Natural killer cell (primary cell): ENCODE measurements at places on chromosomes 7 and 10. TPM values are rescaled to one million over a fixed set of nuclear protein-coding genes. Genes with fewer than 3 reads are reported as not detected.

DNA sequence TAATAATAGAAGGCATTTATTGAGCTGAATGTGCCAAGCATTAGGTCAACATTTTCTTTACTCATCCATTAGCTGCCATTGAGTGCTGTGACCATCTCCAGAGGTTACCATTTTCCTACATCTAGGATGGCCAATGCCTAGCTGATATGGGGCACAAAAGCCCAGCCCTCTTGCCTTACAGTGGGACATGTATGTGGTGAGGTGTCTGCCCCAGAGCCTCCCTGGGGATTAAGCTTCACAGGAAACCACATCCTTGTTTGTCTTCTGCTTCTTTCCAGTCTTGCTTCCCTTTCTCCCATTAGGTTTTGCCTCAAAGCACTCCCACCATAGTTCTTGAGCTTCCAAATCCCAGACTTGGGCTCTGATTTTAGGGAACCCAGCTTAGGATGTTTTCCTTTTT lies 258.7 kb downstream of the SORCS3 start:
- no peak overlapping the region for H3K27ac ChIP-seq
- DNase-seq, result no peak
- H3K27me3 ChIP-seq, result no peaks in the 10 kb centered on the region
- H3K4me1 ChIP-seq, result no peaks in the 10 kb centered on the region

The WDFY4 gene
- total RNA-seq, result 3.5 TPM

The MYPN gene
- not detected for total RNA-seq

GRCh38 chr10:101047961-101048892 lies 13.6 kb upstream of the KAZALD1 start:
- H3K4me3 ChIP-seq, result no peak overlapping the region
- no peak for DNase-seq
- H3K36me3 ChIP-seq, result no peaks in the 10 kb centered on the region
- H3K27ac ChIP-seq, result no peak overlapping the region
- H3K4me1 ChIP-seq, result peaks cover 13% of the 10 kb centered on the region

DNA sequence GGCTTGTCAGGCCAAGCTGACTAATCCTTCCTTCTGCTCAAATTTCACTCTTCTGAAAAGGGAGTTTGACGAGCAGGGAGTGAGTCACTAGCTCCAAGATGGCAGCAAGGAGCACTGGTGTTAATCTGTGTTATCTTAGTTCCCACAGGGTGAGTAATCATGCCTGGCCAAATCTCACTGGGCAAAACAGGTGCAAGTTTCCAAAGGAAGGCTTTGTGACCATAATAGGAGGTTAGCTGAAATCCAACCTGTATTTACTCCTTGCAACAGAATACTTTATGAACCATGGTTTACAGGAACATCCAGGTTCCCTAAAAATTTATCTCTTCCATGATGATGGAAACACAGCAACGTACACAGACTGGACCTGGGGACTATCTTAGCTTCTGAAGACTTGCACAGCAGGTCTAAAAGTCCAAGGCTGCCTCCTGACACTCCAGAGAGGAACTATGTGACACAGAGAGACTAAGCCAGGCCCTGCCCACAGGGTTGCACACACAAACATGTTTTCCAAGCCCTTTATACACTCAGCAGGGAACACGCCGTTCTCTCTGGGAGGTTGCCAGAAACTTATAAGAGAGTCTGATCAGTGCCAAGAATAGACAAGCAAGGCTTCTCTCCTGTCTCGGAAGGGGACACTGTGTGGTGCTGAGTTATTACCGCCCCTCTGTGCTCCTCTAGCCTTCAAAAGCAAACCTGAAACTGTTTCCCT lies 46.3 kb downstream of the PDK4 start:
- H3K4me1 ChIP-seq, result no peaks in the 10 kb centered on the region
- no peak overlapping the region for H3K27ac ChIP-seq
- H3K4me3 ChIP-seq, result no peak overlapping the region
- DNase-seq, result no peak
- no peaks in the 10 kb centered on the region for H3K36me3 ChIP-seq

GRCh38 chr10:86636311-86636710 lies 18.0 kb upstream of the OPN4 start:
- H3K4me1 ChIP-seq, result no peaks in the 10 kb centered on the region
- H3K36me3 ChIP-seq, result no peaks in the 10 kb centered on the region
- no peak overlapping the region for H3K4me3 ChIP-seq
- H3K27me3 ChIP-seq, result peaks cover 12% of the 10 kb centered on the region

DNA sequence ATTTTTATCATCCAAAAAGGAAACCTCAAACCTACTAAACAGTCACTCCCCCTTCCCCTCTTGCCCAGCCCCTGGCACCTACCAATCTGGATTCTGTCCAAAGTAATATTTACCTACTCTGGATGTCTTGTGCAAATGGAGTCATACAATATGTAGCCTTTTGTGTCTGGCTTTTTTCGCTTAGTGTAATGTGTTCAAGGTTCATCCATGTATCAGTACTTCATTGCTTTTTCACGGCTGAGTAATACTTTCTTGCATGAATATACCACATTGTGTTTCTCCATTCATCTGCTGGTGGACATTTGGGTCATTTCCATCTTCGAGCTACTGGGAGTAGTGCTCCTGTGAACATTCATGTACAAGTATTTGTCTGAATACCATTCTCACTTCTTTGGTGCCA lies 113.6 kb downstream of the EEPD1 start:
- H3K27me3 ChIP-seq, result no peaks in the 10 kb centered on the region
- no peak overlapping the region for H3K27ac ChIP-seq
- H3K4me1 ChIP-seq, result peaks cover 17% of the 10 kb centered on the region
- H3K36me3 ChIP-seq, result no peaks in the 10 kb centered on the region

DNA sequence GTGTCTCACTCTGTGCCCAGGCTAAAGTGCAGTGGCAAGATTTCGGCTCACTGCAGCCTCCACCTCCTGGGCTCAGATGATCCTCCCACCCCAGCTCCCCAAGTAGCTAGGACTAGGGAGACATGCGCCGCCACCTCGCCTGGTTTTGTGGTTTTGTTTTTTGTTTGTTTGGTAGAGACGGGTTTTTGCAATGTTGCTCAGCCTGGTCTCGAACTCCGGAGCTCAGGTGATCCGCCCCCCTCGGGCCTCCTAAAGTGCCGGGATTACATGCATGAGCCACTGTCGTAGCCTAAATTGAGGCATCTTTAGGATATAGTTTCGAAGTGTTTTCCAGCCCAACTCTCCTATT lies 781 bp downstream of the ZNF727 start:
- no peaks in the 10 kb centered on the region for H3K36me3 ChIP-seq
- H3K4me3 ChIP-seq, result peak overlapping the region; percentile 46
- H3K4me1 ChIP-seq, result no peaks in the 10 kb centered on the region
- no peak for DNase-seq
- H3K27me3 ChIP-seq, result no peaks in the 10 kb centered on the region

DNA sequence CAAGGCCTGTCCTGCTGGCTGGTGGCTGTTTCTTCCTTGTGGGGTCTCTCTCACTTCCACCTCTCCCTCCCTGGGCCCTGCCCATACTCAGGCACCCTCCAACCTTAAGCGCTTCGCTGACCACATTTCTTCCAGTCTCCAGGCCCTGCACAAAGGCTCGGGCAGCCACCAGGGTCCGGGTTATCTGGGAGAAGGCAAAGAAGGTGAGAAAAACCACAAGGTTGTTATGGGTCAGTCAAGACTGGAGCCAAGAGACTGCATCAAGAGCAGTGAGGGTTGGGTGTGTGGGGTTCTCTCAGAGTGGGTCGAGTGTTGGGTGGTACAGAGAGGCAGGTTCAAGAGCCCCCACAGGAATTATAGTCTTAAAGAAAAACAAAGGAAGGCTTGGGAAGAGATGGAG lies 2.6 kb downstream of the GPC2 start:
- H3K4me1 ChIP-seq, result peaks cover 30% of the 10 kb centered on the region
- H3K36me3 ChIP-seq, result no peaks in the 10 kb centered on the region
- H3K4me3 ChIP-seq, result no peak overlapping the region
- no peak overlapping the region for H3K27ac ChIP-seq
- DNase-seq, result no peak

DNA sequence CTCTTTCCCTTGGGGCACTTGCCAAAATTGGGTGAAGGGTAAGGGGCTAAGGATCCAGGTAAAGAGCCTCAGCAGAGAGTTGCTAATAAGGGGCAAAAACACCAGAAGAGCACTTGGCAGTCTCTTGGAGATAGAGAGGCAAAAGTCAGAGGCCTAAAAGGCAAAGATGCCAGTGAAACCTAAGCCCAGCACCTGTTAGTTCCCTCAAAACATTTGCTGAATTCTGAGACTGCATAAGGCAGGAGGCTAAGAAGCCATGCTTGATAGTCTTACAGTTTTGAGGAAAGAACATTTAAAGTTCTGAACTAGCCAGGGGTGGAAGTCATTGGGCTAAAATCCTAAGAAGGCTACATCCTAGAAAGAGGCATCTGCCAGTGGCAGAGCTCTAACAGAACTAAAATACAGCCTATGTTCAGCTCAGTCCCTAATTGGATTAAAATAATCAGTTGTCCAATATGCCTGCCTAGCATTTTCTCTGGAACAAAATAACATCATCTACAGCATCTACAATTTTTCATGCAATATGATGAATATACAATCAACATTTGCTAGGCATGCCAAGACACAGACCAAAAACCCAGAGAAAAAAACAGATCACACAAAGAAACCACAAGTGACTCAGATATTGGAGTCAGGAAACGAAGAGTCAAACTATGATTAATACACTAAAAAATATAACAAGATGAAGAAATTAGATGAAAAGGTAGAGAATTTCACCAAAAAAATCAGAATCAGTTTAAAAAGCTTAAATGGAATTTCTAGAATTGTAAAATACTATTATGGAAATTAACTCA lies 7.7 kb downstream of the HTR7 start:
- H3K27ac ChIP-seq, result no peak overlapping the region
- H3K36me3 ChIP-seq, result no peaks in the 10 kb centered on the region
- H3K4me3 ChIP-seq, result no peak overlapping the region
- DNase-seq, result no peak

DNA sequence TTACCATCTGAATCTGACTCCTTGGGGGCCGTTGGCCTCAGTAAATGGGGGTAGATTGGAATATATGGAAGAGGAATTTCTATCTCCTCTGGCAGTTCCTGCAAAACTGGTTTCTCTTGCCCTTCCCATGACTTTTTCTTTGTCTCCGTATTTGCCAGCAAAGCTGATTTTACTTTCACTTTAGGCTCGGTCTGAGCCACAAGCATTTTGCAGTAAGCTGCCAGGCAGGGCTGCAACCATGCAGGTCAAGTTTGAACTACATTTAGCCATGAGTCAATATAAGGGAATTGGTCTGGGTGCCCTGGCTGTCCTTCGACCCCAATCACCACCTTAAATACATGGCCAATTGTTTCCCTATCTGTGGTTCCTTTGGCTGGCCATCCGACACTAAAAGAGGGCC lies 104.3 kb downstream of the TRIM24 start:
- peaks cover 52% of the 10 kb centered on the region for H3K36me3 ChIP-seq
- no peaks in the 10 kb centered on the region for H3K4me1 ChIP-seq
- no peak overlapping the region for H3K27ac ChIP-seq
- DNase-seq, result no peak

- no peak overlapping the region for H3K4me3 ChIP-seq
- H3K27ac ChIP-seq, result no peak overlapping the region
- no peaks in the 10 kb centered on the region for H3K4me1 ChIP-seq
- peaks cover 2% of the 10 kb centered on the region for H3K27me3 ChIP-seq
- no peaks in the 10 kb centered on the region for H3K36me3 ChIP-seq
These were observed 40.4 kb downstream of the TMEM168 start for GRCh38 chr7:112749775-112750174.

The FEZF1 gene
- not detected for total RNA-seq

DNA sequence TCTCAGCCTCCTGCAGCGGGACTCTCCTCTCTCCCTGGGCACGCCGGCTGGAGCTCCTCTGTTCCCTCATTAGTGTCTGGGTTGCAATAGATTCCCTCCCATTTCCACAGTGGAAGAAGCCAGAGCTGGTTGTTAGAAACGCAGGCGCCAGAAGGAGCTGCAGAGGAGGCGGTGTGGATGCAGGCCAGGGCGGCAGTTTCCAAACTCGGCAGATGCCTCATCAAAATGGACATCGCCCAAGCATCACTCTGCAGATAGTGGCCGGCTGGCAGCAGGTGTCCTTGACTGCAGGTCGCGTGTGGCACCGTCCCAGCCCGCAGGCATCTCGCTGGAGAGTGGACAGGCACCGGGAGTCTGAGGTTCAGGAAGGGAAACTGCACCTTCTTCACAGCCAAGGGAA lies 201.8 kb downstream of the TCERG1L start:
- H3K36me3 ChIP-seq, result no peaks in the 10 kb centered on the region
- no peaks in the 10 kb centered on the region for H3K27me3 ChIP-seq
- no peak overlapping the region for H3K4me3 ChIP-seq
- no peak for DNase-seq
- no peaks in the 10 kb centered on the region for H3K4me1 ChIP-seq

DNA sequence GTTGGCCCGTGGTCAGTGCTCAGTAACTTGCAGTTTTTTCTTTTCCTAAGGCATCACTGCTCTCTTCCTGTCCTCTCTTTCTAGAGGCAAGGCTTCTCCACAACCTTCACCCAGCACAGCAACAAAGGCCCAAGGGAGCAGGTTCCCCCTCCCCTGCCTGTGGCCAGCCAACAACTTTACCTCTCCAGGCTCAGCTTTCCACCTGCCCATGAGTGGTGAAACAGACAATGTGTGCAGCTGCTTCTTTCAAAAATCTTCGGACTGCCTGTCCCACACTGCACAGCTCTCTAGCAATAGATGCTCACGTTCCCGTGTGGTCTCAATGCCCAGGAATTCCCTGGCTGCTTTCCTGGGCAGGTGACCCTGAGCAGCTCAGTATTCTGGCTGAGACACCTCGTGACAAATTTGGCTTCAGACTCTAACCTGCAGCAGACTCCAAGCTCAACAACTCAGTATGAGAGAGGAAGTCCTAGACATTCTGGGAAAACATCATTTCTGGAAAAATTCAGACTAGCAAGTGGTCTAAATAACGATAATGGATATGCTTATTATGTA lies 28.9 kb upstream of the TMEM72 start:
- H3K27ac ChIP-seq, result no peak overlapping the region
- no peaks in the 10 kb centered on the region for H3K27me3 ChIP-seq
- DNase-seq, result no peak
- H3K4me3 ChIP-seq, result no peak overlapping the region

GRCh38 chr10:44460416-44460815 lies 75.5 kb upstream of the CXCL12 start:
- H3K36me3 ChIP-seq, result no peaks in the 10 kb centered on the region
- DNase-seq, result no peak
- no peaks in the 10 kb centered on the region for H3K27me3 ChIP-seq
- no peak overlapping the region for H3K27ac ChIP-seq
- H3K4me3 ChIP-seq, result no peak overlapping the region

DNA sequence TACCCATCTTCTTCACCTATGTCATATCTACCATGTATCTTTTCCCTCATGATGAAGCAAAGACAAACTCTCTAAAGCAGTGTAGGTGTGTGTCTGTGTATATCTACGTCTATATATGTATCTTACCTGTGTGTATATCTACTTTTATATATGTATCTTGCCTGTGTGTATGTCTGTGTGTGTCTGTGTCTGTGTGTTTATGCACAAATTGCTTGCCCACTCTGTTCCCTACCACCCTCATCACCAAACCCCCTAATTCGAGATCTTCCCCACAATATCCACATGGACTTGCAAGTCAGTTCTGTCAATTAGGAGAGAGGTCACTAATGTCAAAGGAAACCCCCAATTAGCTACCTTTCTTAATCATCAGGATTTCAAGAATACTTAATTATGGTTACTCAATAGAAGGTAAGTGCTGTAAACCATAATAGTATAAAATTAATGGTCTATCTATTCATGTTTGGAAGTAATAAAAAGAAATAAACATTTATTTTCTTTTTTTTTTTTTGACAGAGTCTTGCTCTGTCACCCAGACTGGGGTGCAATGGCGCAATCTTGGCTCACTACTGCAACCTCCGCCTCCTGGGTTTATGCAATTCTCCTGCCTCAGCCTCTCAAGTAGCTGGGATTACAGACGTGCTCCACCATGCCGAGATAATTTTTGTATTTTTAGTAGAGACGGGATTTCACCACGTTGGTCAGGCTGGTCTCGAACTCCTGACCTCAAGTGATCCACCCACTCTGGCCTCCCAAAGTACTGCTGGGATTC lies 43.6 kb downstream of the ANKRD61 start:
- no peaks in the 10 kb centered on the region for H3K4me1 ChIP-seq
- DNase-seq, result no peak
- H3K27ac ChIP-seq, result no peak overlapping the region
